ENCODE measurements at places on chromosomes 3 and 15. TPM values are rescaled to one million over a fixed set of nuclear protein-coding genes. Genes with fewer than 3 reads are reported as not detected.

- DNase-seq = no peak
Observed at GRCh38 chr15:94743668-94744067, 512.3 kb downstream of the MCTP2 start.

The DZIP1L gene
- total RNA-seq = 28.1 TPM

DNA sequence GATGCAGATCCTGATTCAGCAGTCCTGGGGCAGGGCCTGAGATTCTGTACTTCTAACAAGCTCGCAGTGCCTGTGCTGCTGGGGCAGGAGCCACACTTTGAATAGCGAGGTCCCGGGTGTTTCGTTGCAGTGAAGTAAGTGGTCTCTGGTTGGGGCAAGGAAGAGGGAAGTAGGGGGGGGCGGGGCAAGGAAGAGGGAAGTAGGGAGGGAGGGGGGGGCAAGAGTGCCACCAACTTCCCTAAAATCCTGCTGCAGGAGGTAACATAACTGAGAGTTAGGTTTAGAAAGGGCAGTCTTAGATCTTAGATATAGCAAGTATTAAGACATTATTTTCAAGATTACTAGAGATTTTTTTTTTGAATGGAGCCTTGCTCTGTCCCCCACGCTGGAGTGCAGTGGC is 35.5 kb downstream of the CRTAP start:
- no peak for DNase-seq

DNA sequence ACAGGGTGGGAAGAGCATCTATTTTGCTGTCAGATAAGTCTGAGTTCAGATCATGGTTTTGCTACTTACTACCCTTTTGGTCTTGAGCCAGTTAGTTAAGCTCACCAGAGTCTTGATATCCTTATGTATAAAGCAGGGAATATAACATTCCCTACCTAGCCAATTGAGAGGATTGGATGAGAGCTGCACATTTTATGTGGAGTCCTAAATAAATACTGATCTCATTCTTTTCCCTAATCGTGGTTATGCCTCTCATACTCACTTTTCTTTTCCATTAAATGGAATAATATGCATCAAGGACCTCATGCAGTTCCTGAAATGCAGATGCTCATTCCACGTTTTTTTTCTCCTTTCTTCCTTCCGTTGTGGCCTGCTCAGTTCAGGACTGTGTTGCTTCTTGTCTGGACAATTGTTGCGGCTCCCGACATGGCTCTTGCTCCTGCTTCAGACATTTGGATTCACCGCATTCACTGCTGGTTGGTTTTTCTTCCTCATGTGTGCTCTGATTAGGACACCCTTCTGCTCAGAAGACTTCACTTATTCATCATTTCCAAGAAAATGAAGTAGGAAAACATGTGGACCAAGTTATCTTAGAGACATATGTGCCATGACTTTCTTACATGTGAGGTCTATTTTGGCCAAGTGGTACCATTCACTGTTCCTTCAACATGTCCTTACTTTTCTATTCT is 90.2 kb downstream of the NFKBIZ start:
- DNase-seq = no peak

The CD96 gene
- total RNA-seq = not detected

DNA sequence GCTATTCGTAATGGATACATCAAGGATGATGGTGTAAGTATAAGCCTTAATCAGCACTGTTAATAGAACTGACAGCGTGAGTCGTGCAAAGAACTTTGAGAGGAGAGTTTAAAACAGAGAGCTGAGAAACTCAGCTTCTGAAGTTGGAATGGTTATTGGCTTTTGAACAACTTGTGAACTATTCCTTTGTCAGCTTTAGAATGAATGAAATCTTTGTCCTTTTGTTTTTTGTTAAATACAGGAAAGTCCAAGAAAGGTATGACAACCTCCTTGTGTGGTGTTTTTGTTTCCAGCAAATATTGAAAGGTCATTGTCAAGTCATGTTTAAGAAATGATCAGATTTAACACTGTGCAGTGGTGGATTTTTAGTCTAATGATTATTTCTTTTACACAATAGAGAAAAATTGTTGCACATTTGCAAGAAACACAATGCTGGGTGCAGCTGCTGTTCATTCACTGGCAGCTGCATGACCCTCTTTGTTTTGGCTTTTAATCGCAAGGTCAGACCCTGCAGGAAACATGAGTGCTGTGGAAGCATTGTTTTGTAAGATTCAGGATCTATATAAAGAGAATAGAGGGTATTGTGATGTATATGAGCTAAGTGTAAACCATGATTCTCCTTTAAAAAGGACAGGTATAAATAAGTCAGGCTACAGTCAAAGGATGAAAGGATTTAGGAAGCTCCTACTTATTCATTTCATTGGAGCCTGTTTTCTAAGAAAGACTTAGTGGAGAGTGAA is 21.7 kb upstream of the ABHD10 start:
- DNase-seq = no peak

GRCh38 chr3:32157600-32158264 is 51.3 kb downstream of the GPD1L start:
- no peak for DNase-seq

- DNase-seq = no peak
Observed at GRCh38 chr15:73125219-73125618, 73.0 kb downstream of the NEO1 start.

DNA sequence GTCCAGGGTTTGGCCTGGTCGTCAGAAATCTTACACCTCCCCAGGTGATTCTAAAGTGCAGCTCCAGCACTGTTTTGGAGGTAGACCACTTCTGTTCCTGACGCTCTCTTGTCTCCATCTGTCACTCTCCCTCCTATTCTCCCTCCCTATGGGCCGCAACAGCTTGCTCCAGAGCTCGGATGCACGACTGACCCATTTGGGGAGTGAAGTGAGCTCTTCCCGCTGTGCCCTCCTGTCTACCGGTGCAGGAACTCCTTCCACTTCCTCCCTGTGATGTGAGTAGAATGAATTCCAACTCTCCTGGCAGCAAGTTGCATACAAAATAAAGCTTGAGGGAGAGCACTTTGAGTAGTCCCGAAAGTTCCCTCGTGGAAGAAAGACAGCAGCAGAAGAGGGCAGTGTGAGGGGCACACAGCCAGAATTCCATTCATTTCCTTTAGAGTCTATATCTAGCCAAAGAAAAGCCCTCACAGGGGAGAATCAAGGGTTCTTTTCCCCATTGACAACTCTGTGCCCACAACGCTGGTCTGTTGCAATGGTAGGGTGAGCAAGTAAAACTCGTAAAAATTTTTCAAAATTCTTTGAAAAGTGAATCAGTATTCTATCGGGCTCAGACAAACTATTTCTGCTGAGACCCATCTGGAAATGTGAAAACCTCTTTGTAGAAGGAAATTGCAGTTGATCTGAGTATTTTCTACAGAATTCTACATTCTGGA is 39.9 kb upstream of the BDH1 start:
- no peak for DNase-seq

GRCh38 chr3:131960324-131960723 is 74.5 kb downstream of the CPNE4 start:
- DNase-seq = no peak

Data from neural crest cell (in vitro differentiated cells).